ENCODE measurements at places on chromosomes 2 and 18. TPM values are rescaled to one million over a fixed set of nuclear protein-coding genes. Genes with fewer than 3 reads are reported as not detected.

- DNase-seq: no peak
Observed at GRCh38 chr2:11079136-11079824, 76.0 kb upstream of the SLC66A3 start.

- DNase-seq: no peak
Observed at GRCh38 chr2:144114760-144115159, 405.2 kb downstream of the ZEB2 start.

GRCh38 chr2:238912916-238913875 lies 65.3 kb downstream of the TWIST2 start:
- no peak for DNase-seq

- no peak for DNase-seq
Observed at GRCh38 chr2:86770816-86771301, 19.9 kb downstream of the CD8A start.

DNA sequence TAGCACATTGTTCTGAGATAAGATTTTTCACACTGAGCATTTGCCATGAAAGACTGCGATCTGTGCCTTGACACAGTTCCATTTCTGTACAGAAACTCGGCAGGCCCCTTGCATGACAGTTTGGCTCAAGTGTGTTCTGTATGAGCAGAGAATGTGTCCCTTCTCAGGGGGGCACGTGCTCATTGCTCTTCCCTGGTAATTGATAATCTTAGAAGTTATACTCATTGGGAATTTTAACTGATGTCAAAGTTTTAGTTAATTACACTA lies 171.3 kb downstream of the PTGR3 start:
- DNase-seq: no peak

GRCh38 chr2:193469251-193469650 lies 1274.5 kb upstream of the TMEFF2 start:
- no peak for DNase-seq

DNA sequence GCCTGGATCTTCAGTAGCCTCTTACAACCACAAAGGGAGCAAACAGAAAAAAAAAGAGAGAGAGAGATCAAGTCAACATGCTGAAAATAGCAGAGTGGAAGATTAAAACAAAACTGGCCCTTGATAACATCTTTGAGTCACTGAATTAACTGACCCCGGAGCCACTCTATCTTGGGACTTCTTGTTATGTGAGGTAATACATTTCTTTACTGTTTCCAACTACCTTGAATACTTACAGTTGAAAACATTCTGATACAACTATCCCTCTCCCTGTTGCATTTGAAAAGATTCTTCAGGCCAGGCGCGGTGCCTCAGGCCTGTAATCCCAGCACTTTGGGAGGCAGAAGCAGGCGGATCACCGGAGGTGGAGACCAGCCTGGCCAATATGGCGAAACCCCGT lies 208.1 kb downstream of the MEMO1 start:
- no peak for DNase-seq

GRCh38 chr2:68741805-68742306 lies 7.2 kb downstream of the ARHGAP25 start:
- DNase-seq: peak; percentile 50

DNA sequence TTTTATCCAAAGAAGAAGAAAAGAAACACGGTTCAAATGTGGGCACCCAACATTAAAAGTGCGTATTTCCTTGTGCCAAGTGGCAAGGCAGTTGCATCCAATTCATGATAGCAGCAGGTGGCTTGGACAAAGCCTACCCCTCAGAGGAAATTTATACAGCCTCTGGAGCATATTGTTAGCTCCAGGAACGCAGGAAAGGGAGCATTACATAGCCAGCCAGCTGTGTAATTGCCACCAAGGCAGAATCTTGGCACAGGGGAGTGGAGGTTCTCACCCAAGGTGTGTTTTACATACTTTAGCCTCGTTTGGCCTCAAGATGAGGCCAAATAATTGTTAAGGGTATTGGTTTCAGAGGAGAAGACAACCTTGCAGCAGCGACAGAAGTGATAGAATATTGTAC lies 526.9 kb downstream of the TMEM182 start:
- no peak for DNase-seq

DNA sequence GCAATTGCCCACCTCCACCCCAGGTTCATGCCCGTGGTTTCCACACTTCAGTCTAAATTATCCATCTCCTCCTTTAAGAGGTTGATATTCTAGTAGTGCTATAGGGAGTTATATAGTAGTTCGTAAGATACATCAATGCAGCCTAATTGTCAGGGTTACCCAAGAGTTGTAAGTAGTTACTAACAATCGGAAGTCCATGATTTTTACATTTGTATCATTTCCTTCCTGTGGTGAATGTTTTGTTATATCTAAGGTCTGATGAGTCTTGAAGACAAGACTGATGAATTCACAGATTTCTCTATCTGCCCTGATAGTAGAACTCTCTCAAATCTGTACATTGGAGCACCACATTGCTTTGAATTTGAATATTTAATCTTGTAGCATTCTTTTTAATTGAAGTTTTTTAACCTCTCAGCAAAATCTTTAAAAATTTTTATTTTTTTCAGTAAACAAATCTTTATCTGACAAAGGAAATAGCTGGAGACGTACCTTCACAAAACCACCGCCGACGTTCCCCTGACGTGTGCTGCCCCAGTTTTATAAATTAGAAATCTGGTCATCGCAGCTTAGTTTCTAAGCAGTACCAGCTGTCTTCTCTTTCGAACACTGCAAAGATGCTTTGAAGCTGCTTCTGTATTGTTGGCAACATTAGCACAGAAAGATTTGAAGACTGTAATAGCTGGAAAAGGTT lies 264.5 kb downstream of the SOCS6 start:
- DNase-seq: no peak

SCN9A gene
- total RNA-seq: not detected

SP110 gene
- 94.1 TPM for total RNA-seq

SLC20A1 gene
- 91.3 TPM for total RNA-seq

FBXO11 gene
- total RNA-seq: 38.2 TPM

Data from activated CD4-positive, alpha-beta memory T cell treated with anti-CD3 and anti-CD28 coated beads for 36 hours (primary cell).